ENCODE measurements at places on chromosomes 12 and 14.
A peak's percentile ranks its signal among the peaks of the same experiment; 100 is the strongest.

- DNase-seq: no peak
Measured at GRCh38 chr14:69666690-69667211, 55.4 kb downstream of the SUSD6 start.

GRCh38 chr12:30843211-30843610 is 83.3 kb upstream of the TSPAN11 start:
- DNase-seq: no peak

DNA sequence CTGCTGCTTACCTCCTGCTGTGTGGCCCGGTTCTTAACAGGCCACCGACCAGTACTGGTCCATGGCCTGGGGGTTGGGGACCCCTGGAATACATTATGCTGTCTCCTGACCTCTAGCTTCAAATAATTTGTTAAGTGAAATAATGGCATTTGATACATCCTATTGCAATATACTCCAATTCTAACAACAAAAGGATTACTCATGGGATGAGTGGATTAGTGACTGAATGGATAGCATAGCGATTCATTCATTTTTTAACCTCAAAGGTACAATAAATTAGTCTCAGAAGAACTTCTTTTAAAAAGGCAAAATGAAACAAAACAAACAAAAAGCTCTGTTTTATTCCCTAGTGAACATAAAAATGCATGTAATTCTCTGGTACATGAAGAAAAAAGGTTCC is 147.9 kb upstream of the PKP2 start:
- no peak for DNase-seq

DNA sequence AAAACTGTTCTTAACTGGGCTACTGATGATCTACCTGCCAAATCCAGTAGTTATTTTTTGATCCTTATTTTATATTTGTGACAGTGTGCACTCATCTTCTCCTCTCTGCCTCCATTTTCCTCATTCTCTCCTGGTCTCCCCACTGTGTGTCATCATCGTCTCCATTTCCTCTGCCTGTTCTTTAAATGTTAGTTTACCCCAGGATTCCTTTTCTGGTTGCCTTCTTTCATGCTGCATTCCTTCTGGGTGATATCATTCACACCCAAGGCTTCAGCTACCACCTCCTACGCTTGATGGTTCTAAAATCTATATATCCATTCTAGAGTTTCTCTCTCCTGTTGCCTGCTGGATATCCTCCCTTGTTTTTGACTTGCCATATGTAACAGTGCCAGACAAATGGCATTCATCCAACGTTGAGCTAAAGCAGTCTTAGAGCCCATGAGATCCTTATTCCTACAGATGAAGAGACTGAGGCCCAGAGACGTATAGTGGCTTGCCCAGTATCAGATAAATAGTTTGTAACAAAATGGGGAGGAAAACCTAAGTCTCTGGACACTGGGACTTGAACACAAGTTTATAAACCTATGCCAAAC is 109.5 kb downstream of the DIP2B start:
- DNase-seq: peak; percentile 55

GRCh38 chr12:958588-959123 is 9.2 kb upstream of the RAD52 start:
- no peak for DNase-seq
